Activated naive CD8-positive, alpha-beta T cell treated with anti-CD3 and anti-CD28 coated beads, Interleukin-2, amount 50 U/mL, for 16 hours (primary cell): ENCODE measurements at places on chromosomes 3 and 15.

DNA sequence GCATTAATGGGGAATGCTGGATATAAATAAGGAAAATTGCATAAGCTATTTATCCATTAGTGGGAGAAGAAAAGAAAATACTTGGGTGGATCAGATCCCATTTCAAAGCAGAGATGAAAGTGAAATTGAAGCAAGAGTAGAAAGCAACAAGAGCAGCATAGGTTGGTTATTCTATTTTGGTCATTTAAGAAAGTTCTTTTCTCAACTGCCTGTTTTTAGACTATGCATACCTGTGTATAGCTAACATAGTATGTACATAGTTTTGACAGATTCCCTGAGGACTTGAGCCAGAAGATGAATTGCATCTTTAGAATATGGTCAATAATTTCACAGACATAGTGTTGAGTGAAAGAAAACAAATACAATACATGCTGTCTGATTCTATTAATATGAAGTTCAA is 29.0 kb upstream of the DENND4A start:
- DNase-seq, result no peak

- DNase-seq, result no peak
These were observed 21.9 kb downstream of the MEGF11 start for GRCh38 chr15:66231394-66232266.

GRCh38 chr3:60178931-60179653 is 1072.2 kb downstream of the FHIT start:
- no peak for DNase-seq

DNA sequence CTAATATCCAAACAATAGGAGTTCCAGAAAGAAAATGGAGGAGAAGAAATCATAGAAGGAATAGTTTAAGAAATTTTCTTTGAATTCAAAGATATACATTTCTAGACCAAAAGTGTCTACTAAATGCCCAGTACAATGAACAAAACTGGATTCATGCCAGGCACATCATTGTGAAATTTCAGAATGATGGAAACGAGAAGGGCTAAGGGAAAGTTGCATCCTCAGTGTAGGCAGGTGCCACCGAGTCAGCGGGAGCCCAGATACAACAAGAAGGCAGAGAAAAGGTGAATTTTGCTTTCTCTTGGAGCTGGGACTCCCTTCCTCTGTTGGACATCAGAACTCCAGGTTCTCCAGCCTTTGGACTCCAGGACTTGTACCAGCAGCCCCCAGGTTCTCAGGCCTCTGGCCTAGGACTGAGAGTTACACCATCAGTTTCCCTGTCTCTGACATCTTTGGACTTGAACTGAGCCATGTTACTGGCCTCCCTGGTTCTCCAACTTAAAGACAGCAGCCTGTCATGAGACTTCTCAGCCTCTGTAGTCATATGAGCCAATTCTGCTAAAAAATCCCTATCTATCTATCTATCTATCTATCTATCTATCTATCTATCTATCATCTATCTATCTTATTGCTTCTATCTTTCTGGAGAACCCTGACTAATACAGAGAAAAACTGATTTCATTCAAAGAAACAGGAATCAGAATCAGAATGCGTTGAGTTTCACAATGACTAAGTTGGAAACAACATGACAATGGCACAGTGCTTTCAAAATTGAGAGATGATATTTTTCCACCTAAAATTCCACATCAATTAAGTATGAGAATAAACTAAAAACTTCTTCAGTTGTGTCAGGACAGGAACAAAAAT is 207.7 kb downstream of the FAM43A start:
- DNase-seq, result no peak

DNA sequence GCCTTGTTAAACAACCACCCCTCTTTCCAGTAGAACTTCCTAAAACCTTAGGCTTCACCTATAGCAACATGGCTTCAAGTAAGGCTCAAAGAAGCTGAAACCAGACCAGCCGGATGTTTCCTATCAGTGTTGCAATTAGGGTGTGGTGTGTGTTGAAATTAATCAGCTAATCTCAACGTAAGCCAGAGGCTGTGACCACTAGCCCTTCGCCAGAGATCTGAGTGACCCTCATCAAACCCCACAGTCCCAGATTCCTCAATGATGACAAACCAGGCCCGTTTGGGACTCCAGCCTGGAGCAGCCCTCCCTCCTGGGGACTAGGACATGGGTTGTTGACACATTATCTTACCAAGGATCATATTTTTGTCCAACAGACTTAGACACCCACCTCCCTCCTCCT is 27.3 kb downstream of the CYP11A1 start:
- no peak for DNase-seq

DNA sequence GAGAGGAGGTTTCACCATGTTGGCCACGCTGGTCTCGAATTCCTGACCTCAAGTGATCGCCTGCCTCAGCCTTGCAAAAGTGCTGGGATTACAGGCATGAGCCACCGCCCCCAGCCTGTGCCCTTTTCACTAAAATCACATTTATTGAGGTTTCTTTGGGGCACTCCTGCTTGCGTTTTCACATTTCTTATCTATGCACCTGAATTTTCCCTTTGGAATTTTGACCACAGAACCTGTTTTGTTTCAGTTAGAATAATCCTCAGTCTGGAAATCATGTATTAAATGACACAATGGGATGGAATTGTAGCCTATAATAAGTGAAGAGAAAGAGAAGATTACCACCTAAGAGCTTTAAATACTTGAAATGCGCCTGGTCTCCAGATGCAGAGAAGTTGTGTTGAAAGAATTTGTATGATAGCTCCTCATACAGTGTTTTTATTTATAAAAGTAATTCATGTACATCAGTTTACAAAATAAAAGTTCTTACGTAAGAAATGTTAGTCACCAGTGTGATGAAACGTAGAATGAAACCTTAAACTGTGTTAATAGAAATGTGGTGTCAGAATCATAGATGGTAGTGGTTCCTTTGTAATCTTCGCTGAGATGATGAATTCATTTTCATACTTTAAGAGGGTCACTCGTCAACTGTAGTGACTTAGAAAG is 107.0 kb downstream of the TCF12 start:
- no peak for DNase-seq

DNA sequence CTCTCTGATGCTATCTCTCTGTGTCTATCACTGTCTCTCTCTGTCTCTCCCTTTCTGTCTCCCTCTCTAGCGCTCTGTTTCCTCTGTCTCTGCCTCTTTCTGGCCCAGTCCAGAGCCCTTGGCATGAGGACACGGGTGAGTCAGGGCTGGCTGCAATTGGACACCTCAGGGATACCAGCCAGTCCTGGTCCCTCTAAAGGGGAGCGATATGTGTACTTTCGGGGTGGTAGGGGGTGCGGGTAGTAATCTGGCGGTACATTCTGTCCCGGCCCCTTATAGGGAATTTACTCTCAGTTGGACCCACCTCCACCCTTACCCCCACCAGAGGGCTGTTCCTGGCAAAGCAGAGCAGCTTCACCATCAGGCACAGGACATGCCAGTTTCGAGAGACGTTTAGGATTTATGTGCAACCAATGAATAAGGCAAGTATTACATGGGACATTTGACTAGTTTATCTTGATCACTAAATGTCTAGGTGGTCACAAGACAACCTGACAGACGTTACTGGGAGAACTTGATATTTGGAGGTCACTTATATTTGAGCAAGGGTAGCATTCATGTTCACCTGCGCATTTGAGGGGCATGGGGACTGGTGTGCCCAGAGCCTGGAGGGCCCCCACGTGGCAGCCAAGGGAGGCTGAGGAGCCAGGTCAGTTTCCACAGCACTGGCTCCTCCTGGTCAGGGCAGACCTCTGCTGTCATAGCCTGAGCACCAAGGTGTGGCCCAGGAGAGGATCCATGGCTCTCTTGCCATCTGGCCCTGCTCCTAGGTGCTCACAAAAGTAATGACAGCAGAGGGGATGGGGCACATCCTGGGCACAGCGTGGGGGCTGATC is 256.1 kb downstream of the PLCL2 start:
- DNase-seq, result no peak

- no peak for DNase-seq
These were observed 289.7 kb upstream of the ADAMTS9 start for GRCh38 chr3:64977308-64978100.

DNA sequence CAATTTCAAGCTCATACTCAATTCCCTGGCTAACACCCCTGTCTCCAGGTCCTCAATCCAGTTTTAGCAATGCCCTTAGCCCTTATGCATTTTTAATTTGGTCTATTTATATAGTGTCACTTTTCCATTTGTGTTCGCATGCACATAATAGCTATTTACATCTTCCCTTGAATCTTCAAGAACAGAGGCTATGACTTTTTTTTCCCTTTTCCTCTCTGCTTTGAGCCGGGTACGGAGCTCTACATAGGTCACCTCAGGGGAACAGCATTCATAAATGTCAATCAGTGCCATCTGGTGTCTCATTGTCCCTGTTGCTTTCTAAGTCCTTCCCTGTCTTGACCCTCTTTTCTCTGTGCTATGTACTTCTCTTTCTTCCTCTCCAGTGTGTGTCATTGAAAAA is 26.5 kb upstream of the ACTC1 start:
- no peak for DNase-seq

DNA sequence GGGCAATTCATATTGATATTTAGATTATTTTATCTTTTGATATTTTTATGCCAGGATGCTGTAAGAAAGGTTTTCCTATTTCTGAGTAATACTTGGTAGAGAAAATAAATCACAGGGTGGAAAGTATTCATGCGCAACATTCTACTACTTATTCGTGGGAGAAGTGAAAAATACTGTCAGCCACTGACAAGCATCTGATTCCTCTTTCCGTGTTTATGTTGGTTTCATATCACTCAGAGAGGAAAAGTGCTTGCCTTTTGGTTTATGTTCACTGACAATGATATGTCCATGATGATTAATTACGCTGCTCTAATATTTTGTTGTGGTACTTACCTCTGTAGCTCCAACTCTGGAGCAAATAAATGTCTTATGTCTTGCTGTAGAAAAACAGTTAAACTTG is 429.4 kb downstream of the EDEM1 start:
- no peak for DNase-seq

GRCh38 chr3:100029689-100030088 is 84.6 kb downstream of the FILIP1L start:
- DNase-seq, result no peak

DNA sequence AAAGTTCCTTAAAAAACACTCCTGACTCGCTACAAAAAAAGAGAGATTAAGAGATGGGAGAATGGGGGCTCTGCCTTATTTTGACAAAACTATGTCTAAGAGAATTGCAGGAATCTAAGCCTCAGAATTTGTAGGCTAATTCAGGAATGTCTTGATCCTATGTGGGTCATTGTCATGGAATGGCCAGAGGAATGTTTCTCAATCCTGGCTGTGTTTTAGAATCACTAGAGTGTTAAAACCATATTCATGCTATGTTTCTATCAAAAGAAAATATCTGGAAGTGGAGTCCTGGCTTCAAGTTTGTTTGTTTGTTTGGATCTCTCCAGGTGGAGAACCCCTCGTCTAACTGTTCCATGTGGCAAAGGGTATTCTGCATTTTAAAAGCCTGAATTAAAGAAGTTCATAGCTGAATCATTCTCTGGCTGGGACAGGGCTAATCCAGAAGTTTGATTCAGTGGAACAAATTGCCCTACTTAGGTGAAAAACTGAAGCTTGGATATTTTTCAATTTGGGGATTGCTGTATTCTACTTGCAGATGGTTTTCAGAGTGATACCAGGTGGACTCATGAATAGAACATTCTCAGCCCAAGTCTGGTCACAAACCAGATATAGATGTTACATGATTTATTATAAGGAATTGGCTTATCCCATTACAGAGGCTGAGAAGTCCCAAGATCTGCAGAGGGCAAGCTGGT is 28.2 kb downstream of the GJD2 start:
- DNase-seq, result no peak

DNA sequence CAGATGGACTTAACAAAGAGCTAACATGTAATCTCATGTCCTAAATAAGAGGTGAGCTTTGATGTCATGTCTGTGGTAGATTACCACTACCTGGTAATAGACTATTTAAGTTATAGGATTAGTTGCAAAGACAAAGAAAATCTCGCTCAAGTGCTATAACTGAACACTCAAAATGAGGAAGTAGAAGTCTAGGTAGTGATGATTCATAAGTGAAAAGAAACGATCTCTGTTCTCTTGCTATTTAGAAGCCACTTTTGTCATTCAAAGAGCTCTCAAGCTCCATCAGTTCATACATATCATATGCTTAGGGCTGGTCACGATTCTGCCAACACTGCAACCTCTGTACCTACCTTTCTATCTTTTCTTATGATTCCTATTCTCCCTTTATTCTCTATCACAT is 110.9 kb downstream of the EDEM1 start:
- no peak for DNase-seq

GRCh38 chr3:157445857-157446256 is 9.2 kb downstream of the PTX3 start:
- DNase-seq, result no peak

GRCh38 chr3:149339931-149340309 is 6.5 kb upstream of the TM4SF18 start:
- no peak for DNase-seq
